Fibroblast of skin of back (primary cell): ENCODE measurements at places on chromosomes 7 and 10.

- no peak for DNase-seq
Measured at GRCh38 chr7:50779427-50779826, 3.3 kb downstream of the GRB10 start.

DNA sequence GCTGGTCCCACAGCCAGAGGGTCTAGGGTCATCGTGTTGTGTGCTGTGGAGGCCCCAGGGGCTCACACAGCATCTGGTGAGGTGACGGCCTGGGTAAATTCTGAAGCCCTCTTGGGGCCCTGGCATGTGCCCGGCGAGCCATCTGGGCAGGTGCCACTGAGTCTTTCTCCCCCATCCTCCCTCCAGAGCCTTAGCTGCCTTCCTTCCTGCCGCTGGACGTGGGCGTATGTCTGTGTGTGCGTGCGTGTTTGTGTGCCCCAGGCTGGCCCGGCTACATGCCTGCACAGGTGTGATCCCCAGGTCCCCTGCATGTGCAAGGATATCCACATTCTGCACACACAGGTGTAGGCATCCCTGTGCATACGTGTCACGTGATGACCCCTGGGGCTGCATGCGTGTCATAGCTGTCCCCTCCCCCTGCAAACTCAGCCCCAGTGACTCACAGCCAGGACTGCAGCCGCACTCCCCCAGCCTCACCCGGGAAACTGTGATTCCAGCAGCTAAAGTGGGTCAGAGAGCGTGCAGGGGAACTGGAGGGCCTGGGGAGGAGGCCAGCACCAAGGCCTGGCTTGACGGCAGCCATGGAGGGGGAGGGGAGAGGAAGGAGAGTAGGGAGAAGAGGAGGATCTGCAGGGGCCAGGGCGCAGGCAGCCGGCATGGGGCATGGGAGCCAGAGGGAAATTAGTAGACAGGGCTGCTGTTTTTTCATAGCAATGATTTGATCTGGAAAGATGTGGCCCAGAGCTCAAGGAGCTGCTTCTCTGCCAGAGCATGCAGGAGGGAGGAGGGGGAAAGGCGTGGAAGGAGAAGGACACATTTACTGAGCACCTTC is 46.4 kb downstream of the ELFN1 start:
- DNase-seq, result peak; percentile 46

- no peak for DNase-seq
Measured at GRCh38 chr10:69486922-69487730, 35.9 kb downstream of the TSPAN15 start.

- DNase-seq, result peak; percentile 34
Measured at GRCh38 chr7:127391591-127392181, 822 bp downstream of the ZNF800 start.

GRCh38 chr10:62632071-62632809 is 172.3 kb upstream of the ADO start:
- no peak for DNase-seq

GRCh38 chr10:78688901-78689583 is 379.7 kb upstream of the ZMIZ1 start:
- peak; percentile 52 for DNase-seq

DNA sequence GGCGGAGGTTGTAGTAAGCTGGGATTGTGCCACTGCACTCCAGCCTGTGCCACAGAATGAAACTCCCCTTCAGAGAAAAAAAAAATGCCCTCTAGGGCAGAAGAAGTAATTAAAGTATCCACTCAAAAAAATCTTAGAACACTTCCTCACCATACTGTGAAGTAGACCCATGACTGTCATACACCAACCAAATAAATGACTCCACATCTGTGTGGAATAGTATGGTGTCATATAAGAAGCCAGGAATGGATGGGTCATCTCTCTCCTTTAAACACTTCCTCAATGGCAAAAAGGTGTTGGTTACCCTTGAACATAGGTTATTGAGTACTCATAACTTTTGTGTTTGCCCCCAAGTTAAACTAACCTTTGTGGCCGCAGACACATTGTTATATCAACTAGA is 48.1 kb upstream of the PCGF5 start:
- no peak for DNase-seq

DNA sequence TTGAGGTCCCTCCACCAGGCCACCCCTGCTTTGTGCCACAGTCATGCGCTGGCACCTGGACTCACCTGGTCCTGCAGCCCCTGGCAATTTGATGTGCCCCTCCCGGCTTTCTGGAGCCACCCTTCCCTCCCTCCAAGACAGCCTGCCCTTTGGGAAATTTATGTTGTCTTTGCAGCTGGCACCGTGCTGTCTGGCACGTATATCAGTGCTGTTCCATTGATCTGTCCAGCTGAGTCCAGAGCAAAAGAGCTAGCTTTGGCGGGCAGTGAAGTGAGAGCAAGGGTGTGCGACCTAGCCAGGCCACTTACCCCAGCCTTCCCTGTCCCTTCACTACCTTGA is 5.7 kb downstream of the RARRES2 start:
- DNase-seq, result no peak

DNA sequence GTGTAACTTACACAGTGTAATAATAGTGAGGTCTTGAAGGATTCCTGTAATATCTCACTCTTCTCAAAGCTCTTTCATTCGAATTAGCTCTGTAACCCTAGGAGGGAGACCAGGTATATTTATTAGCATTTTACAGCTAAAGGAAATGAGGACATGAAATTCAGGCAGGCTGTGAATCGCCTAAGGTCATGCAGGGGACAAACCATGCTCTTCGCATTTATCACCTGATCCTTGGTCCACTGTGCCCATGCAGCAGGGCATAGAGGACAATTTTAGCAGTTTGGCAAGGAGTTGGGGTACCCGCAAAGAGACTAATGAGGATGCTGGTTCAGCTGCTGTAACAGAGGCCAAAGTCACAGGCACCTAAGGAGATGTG is 14.8 kb upstream of the LAMB1 start:
- DNase-seq, result no peak

GRCh38 chr10:46247181-46247475 is 39.7 kb upstream of the ANTXRL start:
- DNase-seq, result no peak

DNA sequence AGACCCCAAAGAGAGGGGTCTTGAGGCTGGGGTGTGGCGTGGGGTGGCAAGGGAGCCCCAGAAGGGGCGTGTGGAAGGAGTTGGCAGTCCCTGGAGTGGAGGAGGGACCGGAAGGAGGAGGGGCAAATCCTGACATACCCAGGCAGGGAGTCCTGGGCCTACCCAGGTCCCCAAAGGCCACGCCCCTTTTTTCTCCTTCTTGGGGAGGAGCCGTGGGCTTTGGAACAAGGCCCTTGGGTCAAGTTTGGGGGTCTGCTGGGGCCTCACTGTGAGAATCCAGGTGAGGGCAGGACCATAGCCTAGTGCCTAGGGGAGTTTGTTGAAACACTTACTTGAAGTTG is 1.2 kb upstream of the SMARCD3 start:
- peak; percentile 78 for DNase-seq

GRCh38 chr7:70092314-70093204 is 494.3 kb downstream of the AUTS2 start:
- peak; percentile 74 for DNase-seq

GRCh38 chr10:56319386-56319785 is 41.7 kb downstream of the ZWINT start:
- no peak for DNase-seq

DNA sequence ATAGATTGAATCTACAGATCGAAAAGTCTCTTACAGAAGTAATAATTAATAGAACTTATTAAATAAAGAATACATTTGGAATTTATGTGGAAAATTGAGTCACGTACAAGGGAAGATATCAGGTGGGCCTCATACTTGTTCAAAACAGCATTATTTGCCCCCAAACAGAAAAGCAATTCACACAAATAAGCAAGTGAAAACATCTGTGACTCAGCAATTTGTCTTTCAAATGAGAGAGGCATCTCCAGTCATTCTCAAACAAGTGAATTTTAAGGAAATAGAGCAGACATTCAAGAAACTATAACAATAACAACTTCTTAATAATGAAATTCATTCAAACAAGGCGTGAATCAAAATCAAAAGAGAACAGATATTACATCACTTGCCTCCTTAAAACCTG is 50.1 kb downstream of the SEMA3A start:
- no peak for DNase-seq

DNA sequence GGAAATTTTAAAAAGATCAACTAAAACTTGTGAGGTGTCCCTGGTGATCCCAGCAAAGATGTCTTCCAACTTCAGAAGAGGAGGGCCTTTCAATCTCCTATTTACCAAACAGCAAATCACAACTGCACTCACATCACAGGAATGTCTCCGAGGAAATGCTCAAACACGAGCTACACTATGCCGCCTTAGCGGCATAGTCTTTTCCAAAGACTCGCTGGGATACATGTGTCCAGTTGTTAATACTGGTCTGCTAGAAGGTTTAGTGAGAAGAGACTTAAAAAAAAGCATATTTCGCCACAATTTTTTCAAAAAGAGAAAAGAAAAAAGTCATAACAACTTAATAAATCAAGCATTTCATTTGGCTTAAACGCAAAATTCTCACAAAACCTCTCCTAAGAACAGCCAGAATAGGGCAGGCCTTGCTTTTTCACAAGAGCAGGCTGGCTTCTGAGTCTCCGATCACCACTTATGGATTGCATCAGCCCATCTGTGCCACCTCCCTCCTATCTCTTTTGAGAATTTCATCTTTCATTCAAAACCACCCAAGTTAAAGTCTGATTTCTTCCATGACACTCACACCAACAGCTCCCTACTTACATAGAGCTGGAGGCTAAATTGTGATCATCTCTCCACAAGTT is 66.1 kb downstream of the GNA12 start:
- no peak for DNase-seq

GRCh38 chr10:94042001-94042833 is 48.5 kb downstream of the PLCE1 start:
- peak; percentile 76 for DNase-seq
